Hair follicle dermal papilla cell (primary cell): ENCODE measurements at places on chromosomes 3 and 15. TPM values are rescaled to one million over a fixed set of nuclear protein-coding genes. Genes with fewer than 3 reads are reported as not detected.

CFAP100 gene
- not detected in 2 replicates for total RNA-seq

SCAMP2 gene
- 26.6 and 29.9 TPM in 2 replicates for total RNA-seq

CHRD gene
- total RNA-seq, result 0.36 and 0.65 TPM in 2 replicates

TP63 gene
- 0.49 and 1.1 TPM in 2 replicates for total RNA-seq

UTS2B gene
- 0.36 and 1.3 TPM in 2 replicates for total RNA-seq

FBXW12 gene
- 0.12 and 0.32 TPM in 2 replicates for total RNA-seq

BTLA gene
- total RNA-seq, result under 0.01 TPM in 1 of 2 replicates, not detected in the other

GOLGA6L25 gene
- total RNA-seq, result not detected in 2 replicates

TTLL13 gene
- 0.16 TPM in 1 of 2 replicates, not detected in the other for total RNA-seq

MRAS gene
- total RNA-seq, result 42.9 and 58.9 TPM in 2 replicates

GPR160 gene
- total RNA-seq, result 0.32 and 0.36 TPM in 2 replicates

RLBP1 gene
- total RNA-seq, result not detected in 2 replicates

DPPA2 gene
- total RNA-seq, result not detected in 2 replicates

CSTA gene
- total RNA-seq, result 3.7 and 3.8 TPM in 2 replicates

WDR72 gene
- not detected in 2 replicates for total RNA-seq

C3orf18 gene
- total RNA-seq, result 28.6 and 35.6 TPM in 2 replicates

FBXO40 gene
- total RNA-seq, result not detected in 2 replicates

CDCP1 gene
- total RNA-seq, result 31.5 and 39.8 TPM in 2 replicates

SAMMSON gene
- total RNA-seq, result not detected in 2 replicates

CD200R1L gene
- total RNA-seq, result not detected in 2 replicates

ARHGAP31 gene
- 20.6 and 25.1 TPM in 2 replicates for total RNA-seq

APOD gene
- 8.6 and 12.0 TPM in 2 replicates for total RNA-seq

CCDC54 gene
- not detected in 2 replicates for total RNA-seq

LRRIQ4 gene
- total RNA-seq, result 0.16 and 0.36 TPM in 2 replicates

PODXL2 gene
- 0.65 and 0.85 TPM in 2 replicates for total RNA-seq

RTP4 gene
- total RNA-seq, result 2.8 and 3.3 TPM in 2 replicates

LIPH gene
- total RNA-seq, result 0.65 TPM in 1 of 2 replicates, not detected in the other

PAQR5 gene
- 2.6 and 3.5 TPM in 2 replicates for total RNA-seq

NR1I2 gene
- total RNA-seq, result 0.16 TPM in 1 of 2 replicates, not detected in the other

ZXDC gene
- 29.1 and 36.5 TPM in 2 replicates for total RNA-seq

PLS1 gene
- 0.12 and 0.97 TPM in 2 replicates for total RNA-seq

SCAANT1 gene
- total RNA-seq, result not detected in 2 replicates

EFCC1 gene
- not detected in 2 replicates for total RNA-seq

ALDH1A3 gene
- 302 and 555 TPM in 2 replicates for total RNA-seq

PLIN1 gene
- total RNA-seq, result 0.16 TPM in 1 of 2 replicates, not detected in the other

ST3GAL6 gene
- total RNA-seq, result 0.49 and 1.3 TPM in 2 replicates

HCLS1 gene
- total RNA-seq, result 1.3 and 2.6 TPM in 2 replicates

LSAMP gene
- 0.12 and 0.49 TPM in 2 replicates for total RNA-seq

FANCD2OS gene
- total RNA-seq, result not detected in 2 replicates

SIAH2 gene
- 32.1 and 42.4 TPM in 2 replicates for total RNA-seq

FYCO1 gene
- 26.8 and 31.0 TPM in 2 replicates for total RNA-seq

SLC28A2 gene
- total RNA-seq, result not detected in 2 replicates

GXYLT2 gene
- total RNA-seq, result 37.8 and 48.0 TPM in 2 replicates

BFSP2 gene
- total RNA-seq, result not detected in 2 replicates

NMD3 gene
- 61.7 and 69.4 TPM in 2 replicates for total RNA-seq

EXD1 gene
- not detected in 2 replicates for total RNA-seq

PPARG gene
- total RNA-seq, result 14.8 and 20.8 TPM in 2 replicates

LNP1 gene
- total RNA-seq, result 3.6 and 4.1 TPM in 2 replicates
